CD4-positive, CD25-positive, alpha-beta regulatory T cell (primary cell): ENCODE measurements at places on chromosomes 12 and 14. TPM values are rescaled to one million over a fixed set of nuclear protein-coding genes. Genes with fewer than 3 reads are reported as not detected.

DNA sequence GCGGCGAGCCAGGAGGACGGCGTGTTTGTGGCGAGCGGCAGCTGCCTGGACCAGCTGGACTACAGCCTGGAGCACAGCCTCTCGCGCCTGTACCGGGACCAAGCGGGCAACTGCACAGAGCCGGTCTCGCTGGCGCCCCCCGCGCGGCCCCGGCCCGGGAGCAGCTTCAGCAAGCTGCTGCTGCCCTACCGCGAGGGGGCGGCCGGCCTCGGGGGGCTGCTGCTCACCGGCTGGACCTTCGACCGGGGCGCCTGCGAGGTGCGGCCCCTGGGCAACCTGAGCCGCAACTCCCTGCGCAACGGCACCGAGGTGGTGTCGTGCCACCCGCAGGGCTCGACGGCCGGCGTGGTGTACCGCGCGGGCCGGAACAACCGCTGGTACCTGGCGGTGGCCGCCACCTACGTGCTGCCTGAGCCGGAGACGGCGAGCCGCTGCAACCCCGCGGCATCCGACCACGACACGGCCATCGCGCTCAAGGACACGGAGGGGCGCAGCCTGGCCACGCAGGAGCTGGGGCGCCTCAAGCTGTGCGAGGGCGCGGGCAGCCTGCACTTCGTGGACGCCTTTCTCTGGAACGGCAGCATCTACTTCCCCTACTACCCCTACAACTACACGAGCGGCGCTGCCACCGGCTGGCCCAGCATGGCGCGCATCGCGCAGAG lies 873 bp downstream of the PLXNC1 start:
- peak; percentile 63 for DNase-seq

HOXC10 gene
- not detected for polyA plus RNA-seq

CLEC4E gene
- 0.36 TPM for polyA plus RNA-seq

- no peak for DNase-seq
Measured at GRCh38 chr12:6384499-6385436, 806 bp downstream of the LTBR start.

BMAL2 gene
- 0.21 TPM for polyA plus RNA-seq

TSPAN19 gene
- not detected for polyA plus RNA-seq

DNA sequence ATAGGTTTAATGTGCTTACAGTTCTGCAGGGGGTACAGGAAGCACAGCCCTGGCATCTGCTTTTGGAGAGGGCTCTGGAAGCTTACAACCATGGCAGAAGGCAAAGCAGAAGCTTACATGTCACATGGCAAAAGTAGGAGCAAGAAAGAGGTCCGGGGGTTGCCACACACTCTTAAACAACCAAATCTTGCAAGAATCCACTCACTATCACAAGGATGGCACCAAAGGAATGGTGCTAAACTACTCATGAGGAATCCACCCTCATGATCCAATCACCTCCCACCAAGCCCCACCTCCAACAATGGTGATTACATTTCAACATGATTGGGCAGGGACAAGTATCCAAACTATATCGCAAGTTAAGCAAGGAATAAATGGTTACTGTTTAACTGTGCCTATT lies 255.8 kb upstream of the AVPR1A start:
- DNase-seq, result no peak

DNA sequence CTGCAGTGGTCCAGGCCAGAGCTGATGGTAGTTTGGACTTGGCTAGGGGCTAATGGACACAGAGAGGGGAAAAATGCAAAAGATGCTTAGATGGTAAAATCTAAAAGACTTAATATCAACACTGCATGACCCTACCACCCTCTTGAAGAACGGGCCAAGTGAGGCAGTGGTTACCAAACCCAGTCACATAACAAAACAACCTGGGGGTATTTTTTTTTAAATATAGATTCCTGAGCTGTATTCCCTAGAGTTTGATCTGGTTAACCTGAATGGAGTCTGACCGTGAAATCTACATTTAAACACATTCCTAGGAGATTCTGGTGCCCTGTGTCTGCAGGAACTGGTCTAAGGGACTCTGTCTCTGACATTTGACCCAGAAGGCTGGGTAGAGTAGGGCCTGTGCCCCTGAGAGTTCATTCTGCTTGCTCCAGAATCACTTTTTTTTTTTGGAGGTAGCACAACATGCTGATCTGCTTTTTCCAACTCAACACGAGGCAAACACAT lies 15.7 kb downstream of the ABHD4 start:
- no peak for DNase-seq

GRCh38 chr14:59293935-59294661 lies 105.6 kb downstream of the DAAM1 start:
- no peak for DNase-seq

ASCL1 gene
- polyA plus RNA-seq, result not detected

DNA sequence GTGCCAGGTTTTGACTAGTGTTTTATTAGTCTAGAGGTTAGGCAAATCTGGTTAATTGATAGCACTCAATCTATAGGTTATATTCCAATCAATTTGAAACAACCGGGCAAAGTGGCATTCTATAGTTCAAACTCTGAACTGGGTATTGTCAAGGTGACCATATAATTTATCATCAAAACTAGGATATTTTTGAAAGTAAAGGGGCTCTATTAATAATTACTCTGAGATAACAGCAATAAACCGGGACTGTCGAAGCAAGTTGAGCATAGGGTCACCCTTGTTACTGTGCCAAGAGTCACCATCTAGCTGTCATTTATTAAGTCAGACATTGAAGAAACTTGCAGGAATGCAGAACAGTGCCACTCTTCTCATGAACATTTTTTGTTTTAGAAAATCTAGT lies 321.2 kb downstream of the RAD51B start:
- no peak for DNase-seq

GRCh38 chr12:53474077-53474476 lies 22.2 kb downstream of the PCBP2 start:
- no peak for DNase-seq

DNA sequence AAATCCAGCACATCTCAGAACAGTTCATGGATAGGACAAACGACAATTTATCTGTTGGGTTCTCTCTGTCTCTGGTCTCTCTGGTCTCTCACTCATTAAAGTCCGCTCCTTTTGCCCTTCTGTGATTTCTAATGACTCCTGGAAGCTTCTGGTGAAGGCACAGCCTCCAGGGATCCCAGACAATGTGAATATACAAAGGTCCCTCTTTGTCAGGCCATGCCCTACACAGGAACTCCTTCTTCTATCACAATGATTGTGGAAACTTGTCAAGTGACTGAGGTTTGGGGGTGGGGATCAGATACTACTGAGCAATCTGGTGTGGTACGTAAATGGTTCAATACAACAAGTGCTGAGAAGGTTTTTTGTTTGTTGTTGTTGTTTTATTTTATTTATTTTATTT lies 42.7 kb upstream of the CDK17 start:
- no peak for DNase-seq

DNA sequence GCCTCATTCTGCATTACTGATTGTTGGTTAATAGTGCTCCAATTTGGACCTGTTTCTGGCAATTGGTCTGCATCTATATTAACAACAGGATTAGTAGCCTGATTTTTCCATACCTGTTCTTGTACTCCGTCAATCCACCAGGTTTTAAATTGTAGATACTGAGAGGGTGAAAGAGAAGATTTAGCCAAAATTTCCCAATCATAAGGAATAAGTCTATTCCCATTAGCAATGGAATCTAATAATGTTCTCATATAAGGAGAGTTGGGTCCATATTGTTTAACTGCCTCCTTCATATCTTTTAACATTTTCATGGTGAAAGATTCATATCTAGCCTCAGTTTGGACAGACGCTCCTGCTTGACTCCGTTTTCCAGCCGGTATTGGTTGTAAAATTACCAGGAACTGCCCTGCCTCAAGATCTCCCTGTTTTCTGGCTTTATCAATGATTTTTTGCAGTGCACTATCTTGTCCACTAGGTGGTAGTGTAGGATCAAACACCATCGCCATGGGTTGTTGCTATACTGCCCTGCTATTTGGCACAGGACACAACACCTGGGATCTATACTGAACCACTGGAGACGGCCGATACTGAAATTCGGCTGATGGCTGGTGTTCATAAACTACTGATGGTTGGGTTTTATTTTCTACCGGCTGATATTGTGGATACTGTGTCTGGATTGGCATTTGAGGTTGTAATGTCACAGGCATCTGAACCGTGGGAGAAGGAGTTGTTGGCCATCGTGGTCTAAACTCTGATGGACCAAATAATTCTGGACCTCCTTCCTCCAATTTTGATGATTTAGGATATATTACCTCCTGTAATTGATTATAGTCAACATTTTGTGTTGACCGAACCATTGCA lies 25.2 kb downstream of the DHRS4L2 start:
- peak; percentile 73 for DNase-seq

RTL1 gene
- polyA plus RNA-seq, result not detected

GRIP1 gene
- 0.60 TPM for polyA plus RNA-seq

- no peak for DNase-seq
Measured at GRCh38 chr12:113485330-113485729, 13.7 kb upstream of the LHX5 start.

GRCh38 chr12:88172844-88173407 lies 30.8 kb downstream of the TMTC3 start:
- DNase-seq, result no peak

GRCh38 chr14:69716478-69717187 lies 50.3 kb upstream of the SRSF5 start:
- DNase-seq, result peak; percentile 79

SERPINA10 gene
- not detected for polyA plus RNA-seq

DNA sequence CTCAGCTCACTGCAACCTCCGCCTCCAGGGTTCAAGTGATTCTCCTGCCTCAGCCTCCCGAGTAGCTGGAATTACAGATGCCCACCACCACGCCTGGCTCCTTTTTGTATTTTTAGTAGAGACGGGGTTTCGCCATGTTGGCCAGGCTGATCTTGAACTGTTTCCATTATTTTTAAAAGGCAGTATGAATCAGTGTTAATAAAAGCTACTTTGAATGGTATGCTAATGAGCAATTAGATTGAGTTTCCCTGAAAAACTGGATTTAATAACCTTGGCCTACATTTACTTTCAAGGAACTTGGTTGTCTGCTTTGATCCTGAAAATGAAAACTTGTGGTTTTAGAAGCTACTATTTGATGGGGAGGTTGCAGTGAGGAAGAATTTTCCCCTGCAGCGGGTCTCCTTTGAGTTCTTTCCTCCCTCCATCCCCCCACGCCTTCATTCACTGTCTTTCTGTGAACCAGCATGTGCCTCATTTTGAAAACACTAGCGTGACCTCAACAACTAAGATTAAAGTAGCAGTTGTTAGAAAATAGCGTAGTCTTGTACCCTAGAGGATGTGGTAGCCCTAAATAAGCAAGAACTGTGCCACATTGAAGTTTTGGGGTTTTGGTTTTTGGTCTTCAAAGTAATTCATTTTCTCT lies 17.8 kb upstream of the RPS6KA5 start:
- peak; percentile 79 for DNase-seq

DNA sequence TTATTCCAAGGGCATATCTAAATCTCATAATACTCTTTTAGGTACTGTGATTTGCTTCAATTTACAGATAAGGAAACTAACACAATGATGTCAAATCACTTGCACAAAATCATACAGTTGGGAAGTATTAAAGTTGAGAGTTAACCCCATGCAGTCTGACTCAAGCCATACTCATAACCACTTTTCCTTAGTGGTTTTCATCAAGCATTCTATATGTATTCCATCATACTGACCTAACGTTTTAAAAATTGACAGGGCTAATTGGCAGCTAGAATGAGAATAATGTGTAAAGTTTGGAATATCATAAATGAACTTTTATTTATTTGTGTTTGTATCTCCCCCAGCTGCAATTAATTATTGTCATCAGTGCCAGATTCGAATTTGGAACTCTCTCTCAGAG lies 20.9 kb downstream of the PUS7L start:
- no peak for DNase-seq

DNA sequence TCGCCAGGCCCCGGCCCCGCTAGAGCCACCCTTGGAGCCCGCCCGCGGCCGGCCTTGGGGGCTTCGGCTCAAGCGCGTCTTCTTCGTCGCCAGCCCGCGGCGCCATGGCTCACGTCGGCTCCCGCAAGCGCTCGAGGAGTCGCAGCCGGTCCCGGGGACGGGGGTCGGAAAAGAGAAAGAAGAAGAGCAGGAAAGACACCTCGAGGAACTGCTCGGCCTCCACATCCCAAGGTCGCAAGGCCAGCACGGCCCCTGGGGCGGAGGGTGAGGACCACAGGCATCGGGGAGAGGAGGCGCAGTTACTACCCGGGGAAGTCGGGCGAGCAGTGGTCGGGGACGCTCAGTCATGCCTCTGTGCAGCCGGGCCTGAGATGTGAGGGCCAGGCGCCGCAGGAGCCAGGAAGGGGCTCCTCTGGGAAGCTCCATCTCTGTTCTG lies 573 bp downstream of the ARL6IP4 start:
- no peak for DNase-seq

DNA sequence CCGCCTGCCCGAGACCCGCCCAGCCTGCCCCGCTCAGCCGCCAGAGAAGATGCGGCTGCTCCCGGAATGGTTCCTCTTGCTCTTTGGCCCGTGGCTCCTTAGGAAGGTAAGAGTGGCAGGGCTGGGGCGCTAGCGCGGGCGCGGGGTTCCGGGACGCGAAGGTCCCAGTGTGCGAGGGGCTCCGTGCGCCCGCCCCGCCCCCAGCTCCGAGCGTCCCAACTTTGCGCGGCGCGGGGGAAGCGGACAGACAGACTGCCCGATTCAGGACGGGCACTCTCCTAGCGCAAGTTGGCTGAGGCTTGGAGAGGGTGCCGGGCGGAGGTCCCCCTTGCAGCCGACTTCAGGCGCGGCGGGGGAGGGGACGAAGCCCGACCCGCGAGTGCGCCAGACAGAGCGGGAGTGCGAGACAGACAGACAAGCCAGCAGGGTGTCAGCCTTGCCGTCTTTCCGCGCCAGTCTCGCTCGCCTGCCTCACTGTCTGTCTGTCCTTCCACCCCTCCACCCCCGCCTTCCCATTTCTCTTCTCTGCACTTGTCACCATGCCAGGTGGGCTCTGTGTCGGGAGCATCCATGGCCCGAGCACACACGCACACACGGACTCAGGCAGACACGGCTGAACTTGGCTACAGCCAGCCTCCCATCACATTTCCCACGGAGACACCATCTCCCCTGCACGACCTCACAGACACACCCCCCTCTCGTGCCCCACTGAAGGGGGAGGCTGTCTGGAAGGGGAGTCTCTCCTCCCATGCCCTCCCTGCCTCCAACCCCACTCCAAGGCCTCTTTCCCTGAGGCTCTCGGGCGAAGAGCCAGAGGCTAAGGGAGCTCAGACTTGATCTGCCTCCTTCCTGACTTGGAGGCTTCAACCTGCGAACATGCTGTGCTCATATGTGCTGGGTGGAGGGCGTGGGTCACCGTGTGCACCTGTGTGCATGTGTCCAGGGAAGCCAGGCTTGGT lies 606 bp downstream of the NXPH4 start:
- DNase-seq, result peak; percentile 24

- DNase-seq, result no peak
Measured at GRCh38 chr12:91813701-91814100, 331.9 kb downstream of the BTG1 start.

GRCh38 chr12:107079172-107080011 lies 14.0 kb downstream of the CRY1 start:
- no peak for DNase-seq

- no peak for DNase-seq
Measured at GRCh38 chr14:66288511-66288910, 197.7 kb upstream of the CCDC196 start.

GRCh38 chr14:64684091-64684490 lies 20.1 kb upstream of the PLEKHG3 start:
- DNase-seq, result no peak

OR4E2 gene
- polyA plus RNA-seq, result not detected

ERG28 gene
- 23.9 TPM for polyA plus RNA-seq
